CD4-positive, alpha-beta T cell (primary cell): ENCODE measurements at places on chromosomes 3 and 15. TPM values are rescaled to one million over a fixed set of nuclear protein-coding genes. Genes with fewer than 3 reads are reported as not detected.

Gene PLA1A
- total RNA-seq: not detected

Gene WDR72
- not detected for total RNA-seq

Gene IL5RA
- 0.99 TPM for total RNA-seq

Gene DAPK2
- total RNA-seq: 1.3 TPM

Gene ERC2
- not detected for total RNA-seq

Gene IL17RC
- total RNA-seq: 0.88 TPM

DNA sequence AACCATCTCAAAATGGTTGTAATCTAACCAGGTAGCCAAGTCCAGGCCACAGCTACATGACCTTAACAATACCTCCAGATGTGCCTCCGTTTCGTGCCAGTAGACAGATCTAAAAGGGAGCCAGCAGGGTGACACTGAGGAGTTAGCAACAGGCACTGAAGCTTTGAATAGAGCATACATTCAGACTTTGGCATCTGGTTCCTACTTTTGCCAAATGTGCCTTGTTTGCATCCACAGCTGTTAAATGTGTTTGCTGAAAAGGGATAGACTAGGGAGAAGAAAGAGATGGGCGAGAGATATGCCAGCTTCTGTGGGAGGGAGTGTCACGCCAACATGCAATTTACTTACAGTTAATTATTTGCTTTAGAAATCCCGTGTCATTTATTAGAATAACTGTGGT, 1433.9 kb upstream of the CADM2 start:
- H3K27ac ChIP-seq: no peak overlapping the region
- H3K36me3 ChIP-seq: no peaks in the 10 kb centered on the region
- no peaks in the 10 kb centered on the region for H3K4me1 ChIP-seq
- H3K27me3 ChIP-seq: no peaks in the 10 kb centered on the region
- no peak overlapping the region for H3K4me3 ChIP-seq

GRCh38 chr15:35130245-35130644, 45.1 kb upstream of the NANOGP8 start:
- H3K27ac ChIP-seq: no peak overlapping the region
- H3K4me1 ChIP-seq: no peaks in the 10 kb centered on the region
- H3K27me3 ChIP-seq: no peaks in the 10 kb centered on the region
- no peak overlapping the region for H3K4me3 ChIP-seq
- no peak for DNase-seq

- H3K27me3 ChIP-seq: peaks cover 3% of the 10 kb centered on the region
- no peaks in the 10 kb centered on the region for H3K4me1 ChIP-seq
- DNase-seq: no peak
- no peak overlapping the region for H3K4me3 ChIP-seq
- no peak overlapping the region for H3K27ac ChIP-seq
- H3K36me3 ChIP-seq: no peaks in the 10 kb centered on the region
These were observed 282.4 kb upstream of the UMPS start for GRCh38 chr3:124447845-124448244.

DNA sequence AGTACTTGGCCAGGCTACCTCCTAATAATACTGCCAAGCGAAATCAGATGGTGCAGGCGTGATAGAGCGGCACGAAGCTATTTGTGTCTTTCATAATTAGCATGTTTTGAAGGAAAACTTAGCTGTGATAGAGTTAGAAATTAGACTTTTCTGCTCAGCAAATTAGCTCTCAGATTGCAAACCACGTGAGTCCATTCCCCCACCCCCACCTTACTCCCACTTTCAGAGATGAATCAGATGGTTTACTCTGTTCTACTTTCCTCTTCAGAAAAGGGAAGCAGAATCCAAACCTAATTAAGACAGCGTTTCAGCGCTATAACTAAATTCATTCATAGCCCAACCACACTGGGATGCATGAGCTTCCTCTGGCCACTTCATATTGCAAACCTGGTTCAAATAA, 214.6 kb downstream of the SLCO3A1 start:
- peaks cover 34% of the 10 kb centered on the region for H3K4me1 ChIP-seq
- DNase-seq: no peak
- H3K4me3 ChIP-seq: no peak overlapping the region
- H3K27me3 ChIP-seq: no peaks in the 10 kb centered on the region

GRCh38 chr3:172259111-172259541, 189.1 kb downstream of the GHSR start:
- no peaks in the 10 kb centered on the region for H3K4me1 ChIP-seq
- H3K4me3 ChIP-seq: no peak overlapping the region
- no peak overlapping the region for H3K27ac ChIP-seq
- DNase-seq: no peak
- no peaks in the 10 kb centered on the region for H3K27me3 ChIP-seq
- H3K36me3 ChIP-seq: peaks cover 9% of the 10 kb centered on the region

- no peaks in the 10 kb centered on the region for H3K4me1 ChIP-seq
- no peaks in the 10 kb centered on the region for H3K36me3 ChIP-seq
- H3K4me3 ChIP-seq: no peak overlapping the region
These were observed 152.2 kb downstream of the TCF12 start for GRCh38 chr15:57070674-57071073.

DNA sequence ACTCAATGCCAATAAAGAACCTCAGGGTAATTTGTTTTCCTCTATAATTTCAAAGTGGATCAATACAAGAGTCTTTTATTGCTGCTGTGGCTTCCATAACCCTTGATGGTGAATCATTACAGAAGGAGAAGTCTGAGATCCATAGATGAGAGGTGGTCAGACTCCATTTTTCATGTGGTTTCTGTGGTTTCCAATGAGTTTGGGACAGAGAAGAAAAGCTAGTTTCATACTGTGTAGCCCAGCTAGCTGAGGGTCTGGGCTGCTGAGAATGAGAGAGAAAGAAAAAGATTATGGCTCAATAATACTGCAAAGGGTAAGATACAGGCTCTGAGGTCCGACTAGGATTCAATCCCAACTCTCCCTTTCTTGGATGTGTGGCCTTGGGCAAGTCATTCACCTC, 180.6 kb upstream of the LRRN1 start:
- H3K4me3 ChIP-seq: no peak overlapping the region
- DNase-seq: no peak
- H3K4me1 ChIP-seq: no peaks in the 10 kb centered on the region
- no peaks in the 10 kb centered on the region for H3K36me3 ChIP-seq
- H3K27me3 ChIP-seq: no peaks in the 10 kb centered on the region
- no peak overlapping the region for H3K27ac ChIP-seq

- no peak for DNase-seq
- H3K27me3 ChIP-seq: no peaks in the 10 kb centered on the region
- no peak overlapping the region for H3K27ac ChIP-seq
- H3K4me3 ChIP-seq: no peak overlapping the region
These were observed 71.9 kb downstream of the FILIP1L start for GRCh38 chr3:100042166-100042981.

GRCh38 chr3:72152551-72153476, 367.9 kb upstream of the PROK2 start:
- no peak overlapping the region for H3K27ac ChIP-seq
- H3K27me3 ChIP-seq: no peaks in the 10 kb centered on the region
- H3K36me3 ChIP-seq: no peaks in the 10 kb centered on the region
- no peaks in the 10 kb centered on the region for H3K4me1 ChIP-seq
- H3K4me3 ChIP-seq: no peak overlapping the region

DNA sequence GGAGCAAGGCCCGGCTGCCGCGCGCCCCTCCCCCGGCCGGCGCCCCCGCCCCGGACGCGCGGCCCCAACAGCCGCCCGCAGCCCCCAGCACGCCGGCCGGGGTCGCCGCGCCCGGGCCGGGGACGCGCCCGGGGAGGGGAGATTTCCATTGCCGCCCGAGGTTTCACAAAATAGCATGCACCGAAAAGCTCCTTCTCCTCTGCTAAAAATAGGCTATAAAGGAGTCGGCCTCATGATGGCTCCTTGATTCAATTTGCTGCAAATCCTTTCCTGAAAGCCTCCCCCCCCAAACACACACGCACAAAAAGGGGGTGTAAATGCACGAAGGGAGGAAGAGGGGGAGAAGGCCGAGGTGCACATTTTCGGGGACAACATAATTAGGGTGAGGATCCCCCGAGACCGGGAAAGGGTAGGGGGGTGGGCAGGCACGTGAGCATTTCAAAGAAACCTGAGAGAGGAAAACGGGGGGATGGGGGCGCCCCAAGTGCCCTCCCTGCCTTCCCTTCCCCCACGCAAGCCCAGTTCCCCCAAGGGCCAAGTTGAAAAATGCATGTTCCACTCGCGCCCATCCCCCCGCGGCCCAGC, 734 bp downstream of the TBL1XR1 start:
- H3K27me3 ChIP-seq: no peaks in the 10 kb centered on the region
- peak; percentile 36 for DNase-seq
- no peaks in the 10 kb centered on the region for H3K36me3 ChIP-seq
- H3K4me1 ChIP-seq: peaks cover 54% of the 10 kb centered on the region
- peak overlapping the region; percentile 95 for H3K4me3 ChIP-seq

DNA sequence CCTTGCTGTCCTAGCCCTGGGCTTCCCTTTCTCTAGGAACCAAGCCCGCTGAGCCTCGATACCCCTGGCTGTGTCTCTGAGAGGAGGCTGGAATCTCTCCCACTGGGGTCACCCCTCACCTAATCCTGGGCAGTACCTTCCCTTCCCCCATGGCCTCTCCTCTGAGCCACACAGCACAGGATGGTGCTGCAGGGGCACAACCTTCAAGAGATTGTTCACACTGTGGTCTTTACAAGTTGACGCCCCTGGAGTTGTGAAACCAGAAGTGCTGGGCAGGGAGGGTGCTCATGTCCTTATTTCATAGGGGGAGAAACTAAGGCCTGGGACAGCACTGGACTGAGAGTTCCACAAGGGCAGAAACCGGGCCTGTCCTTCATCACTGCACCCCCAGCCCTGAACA, 70.9 kb upstream of the TMEM115 start:
- no peaks in the 10 kb centered on the region for H3K27me3 ChIP-seq
- H3K27ac ChIP-seq: no peak overlapping the region
- H3K36me3 ChIP-seq: no peaks in the 10 kb centered on the region
- H3K4me3 ChIP-seq: no peak overlapping the region

- DNase-seq: no peak
- peaks cover 7% of the 10 kb centered on the region for H3K27me3 ChIP-seq
- H3K36me3 ChIP-seq: no peaks in the 10 kb centered on the region
- H3K4me1 ChIP-seq: no peaks in the 10 kb centered on the region
- H3K4me3 ChIP-seq: no peak overlapping the region
- H3K27ac ChIP-seq: no peak overlapping the region
These were observed 119.3 kb downstream of the LRRK1 start for GRCh38 chr15:101038327-101039003.

GRCh38 chr3:122415104-122415744, 638 bp downstream of the WDR5B start:
- peaks cover 22% of the 10 kb centered on the region for H3K4me1 ChIP-seq
- H3K4me3 ChIP-seq: peak overlapping the region; percentile 76
- DNase-seq: peak; percentile 38
- H3K27ac ChIP-seq: peak overlapping the region; percentile 90
- peaks cover 22% of the 10 kb centered on the region for H3K36me3 ChIP-seq

DNA sequence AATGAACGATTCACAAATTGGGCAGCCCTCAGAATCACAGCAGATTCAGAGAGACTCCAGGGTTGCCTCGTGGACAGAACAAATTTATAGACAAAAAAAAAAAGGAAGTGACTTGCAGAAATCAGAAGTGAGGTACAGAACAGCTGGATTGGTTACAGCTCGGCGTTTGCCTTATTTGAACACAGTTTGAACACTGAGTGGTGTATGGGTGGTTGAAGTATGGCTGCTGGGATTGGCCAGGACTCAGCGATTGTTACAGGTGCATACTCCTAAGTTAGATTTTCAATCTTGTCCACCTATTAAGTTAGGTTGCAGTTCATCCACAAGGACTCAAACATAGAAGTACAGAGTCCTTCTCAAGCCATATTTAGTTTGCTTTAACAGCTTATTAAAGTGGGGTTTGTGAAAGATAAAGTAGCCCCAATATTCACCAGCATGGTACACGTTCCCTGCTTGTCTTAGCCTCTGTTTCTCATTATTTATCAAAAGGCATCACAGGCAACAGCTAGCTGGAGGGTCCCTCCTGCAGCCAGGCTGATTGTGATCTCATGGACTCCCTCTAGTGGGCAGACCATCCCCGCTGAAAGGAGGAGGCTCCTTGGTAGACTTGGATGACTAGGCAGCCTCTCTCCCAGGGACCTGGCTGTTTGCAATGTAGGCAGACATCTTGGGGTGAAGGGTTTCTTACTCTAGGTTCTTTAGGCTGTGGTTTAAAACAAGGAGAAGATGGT, 17.6 kb upstream of the ALDH1L1 start:
- no peaks in the 10 kb centered on the region for H3K36me3 ChIP-seq
- DNase-seq: peak; percentile 8
- H3K4me1 ChIP-seq: no peaks in the 10 kb centered on the region
- H3K27ac ChIP-seq: no peak overlapping the region

DNA sequence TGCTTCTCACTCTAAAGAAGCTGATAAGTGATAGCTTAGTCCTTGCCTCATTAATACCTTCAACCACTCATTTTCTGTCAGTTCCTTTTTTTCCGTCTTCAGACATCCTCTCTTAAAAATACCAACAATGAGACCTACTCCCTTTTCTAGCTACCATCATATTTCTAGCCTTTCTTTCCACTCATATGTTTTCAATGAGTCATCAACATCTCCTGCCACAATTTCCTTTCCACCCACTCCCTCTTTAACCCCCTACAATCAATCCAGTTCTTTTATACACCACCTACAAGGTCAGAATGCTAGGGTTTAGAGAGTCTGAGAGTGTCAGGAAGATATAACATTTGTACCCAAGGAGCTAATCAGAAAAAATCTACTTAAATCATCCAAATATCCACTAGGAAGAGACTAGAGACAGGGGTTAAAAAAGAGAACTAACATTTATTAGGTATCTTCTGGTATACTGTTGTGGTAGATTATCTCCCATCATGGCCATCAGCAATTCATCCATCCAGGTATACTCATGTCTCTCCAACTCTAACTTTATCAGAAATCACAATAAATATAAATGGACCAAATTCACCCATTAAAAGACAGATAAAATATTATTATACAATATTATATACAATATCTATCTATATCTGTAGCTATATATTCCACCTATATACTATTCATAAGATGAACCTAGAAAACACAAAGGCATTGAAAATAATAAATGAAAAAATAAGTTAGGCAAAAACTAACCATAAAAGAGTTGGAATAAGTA, 42.5 kb downstream of the MYLK start:
- H3K27ac ChIP-seq: no peak overlapping the region
- H3K4me3 ChIP-seq: no peak overlapping the region
- no peak for DNase-seq
- H3K27me3 ChIP-seq: no peaks in the 10 kb centered on the region
- H3K36me3 ChIP-seq: no peaks in the 10 kb centered on the region

DNA sequence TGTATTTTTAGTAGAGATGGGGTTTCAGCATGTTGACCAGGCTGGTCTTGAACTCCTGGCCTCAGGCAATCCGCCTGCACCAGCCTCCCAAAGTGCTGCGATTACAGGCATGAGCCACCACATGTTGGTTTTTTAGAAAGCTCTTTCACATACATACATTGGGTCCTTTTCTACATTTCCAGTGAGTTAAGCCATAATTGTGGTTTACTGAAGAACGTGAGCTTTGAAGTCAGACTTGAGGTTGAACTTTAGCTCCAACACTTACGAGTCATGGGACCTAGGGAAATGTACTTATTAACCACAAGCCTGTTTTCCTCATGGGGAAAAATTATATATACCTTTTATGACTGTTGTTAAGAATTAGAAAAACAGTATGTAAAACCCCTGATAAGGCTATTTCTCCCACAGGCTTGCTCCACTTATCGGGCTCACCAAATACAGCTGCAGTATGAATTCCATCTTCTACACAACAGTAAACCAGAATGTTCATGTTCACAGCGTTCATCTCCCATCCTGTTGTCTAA, 39.0 kb downstream of the GPR160 start:
- H3K27ac ChIP-seq: no peak overlapping the region
- H3K4me1 ChIP-seq: no peaks in the 10 kb centered on the region
- DNase-seq: no peak
- H3K36me3 ChIP-seq: no peaks in the 10 kb centered on the region
- no peak overlapping the region for H3K4me3 ChIP-seq
